Activated CD4-positive, alpha-beta memory T cell treated with anti-CD3 and anti-CD28 coated beads for 36 hours (primary cell): ENCODE measurements at places on chromosomes 1 and 21. TPM values are rescaled to one million over a fixed set of nuclear protein-coding genes. Genes with fewer than 3 reads are reported as not detected.

Gene PROK1
- not detected for total RNA-seq

Gene RUSC1
- 25.4 TPM for total RNA-seq

Gene SPRR3
- not detected for total RNA-seq

Gene OR2L5
- not detected for total RNA-seq

Gene NHLH1
- 0.45 TPM for total RNA-seq

Gene SPRR2G
- total RNA-seq: not detected

GRCh38 chr1:161177936-161178244 lies 583 bp upstream of the B4GALT3 start:
- peaks cover 63% of the 10 kb centered on the region for H3K4me1 ChIP-seq
- no peak for DNase-seq

DNA sequence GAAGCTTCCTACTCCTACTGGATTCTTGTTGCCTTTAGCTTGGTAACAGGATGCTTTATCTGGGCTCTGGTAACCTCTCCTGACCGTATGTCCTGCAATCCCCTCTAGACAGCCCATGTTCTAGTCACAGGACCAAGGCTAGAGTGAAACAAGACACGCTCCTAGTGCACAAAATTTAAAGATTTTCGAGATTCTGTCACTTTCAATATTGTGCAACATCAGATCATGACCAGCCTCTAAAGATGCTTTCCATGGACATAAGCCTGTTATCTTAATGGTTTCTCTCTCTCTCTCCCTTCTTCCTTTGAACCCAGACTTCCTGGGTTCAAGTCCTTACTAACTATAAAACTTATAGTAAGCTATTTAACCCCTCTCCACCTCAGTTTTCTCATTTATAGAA lies 1.6 kb upstream of the LY9 start:
- H3K4me3 ChIP-seq: no peak overlapping the region
- peaks cover 54% of the 10 kb centered on the region for H3K4me1 ChIP-seq
- DNase-seq: no peak
- no peak overlapping the region for H3K27ac ChIP-seq

GRCh38 chr1:108050911-108051629 lies 86.1 kb upstream of the VAV3 start:
- H3K27me3 ChIP-seq: peaks cover 6% of the 10 kb centered on the region
- H3K4me1 ChIP-seq: peaks cover 24% of the 10 kb centered on the region

DNA sequence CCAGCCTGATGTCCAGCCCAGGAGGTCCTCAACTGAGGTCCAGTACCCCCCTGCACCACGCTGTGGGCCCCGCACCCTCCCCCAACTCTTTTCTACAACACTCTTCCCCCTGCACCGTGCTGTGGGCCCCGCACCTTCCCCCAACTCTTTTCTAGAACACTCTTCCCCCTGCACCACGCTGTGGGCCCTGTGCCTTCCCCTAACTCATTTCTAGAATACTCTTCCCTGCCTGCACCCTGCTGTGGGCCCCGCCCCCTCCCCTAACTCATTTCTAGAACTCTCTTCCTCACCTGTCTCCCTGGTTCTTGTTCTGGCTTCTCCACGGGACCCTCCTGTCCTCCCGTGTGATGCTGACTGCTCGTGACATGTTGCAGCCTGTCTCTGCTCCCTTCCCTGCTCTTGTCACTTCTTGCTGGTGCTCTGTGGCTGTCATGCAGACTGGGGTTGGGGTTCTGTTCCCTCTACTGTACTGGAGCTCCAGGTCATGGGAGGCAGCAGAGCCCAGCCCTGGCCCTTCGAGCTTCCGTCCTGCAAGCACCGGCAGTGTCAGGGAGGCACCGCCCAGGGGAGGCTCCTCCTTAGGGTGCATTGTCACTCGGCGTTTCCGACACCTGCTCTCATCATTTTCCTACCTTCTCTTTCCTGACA lies 160.1 kb upstream of the COL6A1 start:
- peaks cover 4% of the 10 kb centered on the region for H3K27me3 ChIP-seq
- no peak overlapping the region for H3K27ac ChIP-seq
- no peak overlapping the region for H3K4me3 ChIP-seq
- peaks cover 3% of the 10 kb centered on the region for H3K36me3 ChIP-seq

- H3K4me3 ChIP-seq: no peak overlapping the region
- H3K27me3 ChIP-seq: no peaks in the 10 kb centered on the region
- no peak for DNase-seq
- H3K36me3 ChIP-seq: no peaks in the 10 kb centered on the region
These were observed 28.4 kb downstream of the BCL9 start for GRCh38 chr1:147569587-147570241.

GRCh38 chr21:26835027-26835713 lies 10.0 kb downstream of the ADAMTS1 start:
- no peak overlapping the region for H3K27ac ChIP-seq
- no peaks in the 10 kb centered on the region for H3K36me3 ChIP-seq
- peaks cover 10% of the 10 kb centered on the region for H3K4me1 ChIP-seq
- no peak for DNase-seq
- H3K27me3 ChIP-seq: peaks cover 23% of the 10 kb centered on the region

DNA sequence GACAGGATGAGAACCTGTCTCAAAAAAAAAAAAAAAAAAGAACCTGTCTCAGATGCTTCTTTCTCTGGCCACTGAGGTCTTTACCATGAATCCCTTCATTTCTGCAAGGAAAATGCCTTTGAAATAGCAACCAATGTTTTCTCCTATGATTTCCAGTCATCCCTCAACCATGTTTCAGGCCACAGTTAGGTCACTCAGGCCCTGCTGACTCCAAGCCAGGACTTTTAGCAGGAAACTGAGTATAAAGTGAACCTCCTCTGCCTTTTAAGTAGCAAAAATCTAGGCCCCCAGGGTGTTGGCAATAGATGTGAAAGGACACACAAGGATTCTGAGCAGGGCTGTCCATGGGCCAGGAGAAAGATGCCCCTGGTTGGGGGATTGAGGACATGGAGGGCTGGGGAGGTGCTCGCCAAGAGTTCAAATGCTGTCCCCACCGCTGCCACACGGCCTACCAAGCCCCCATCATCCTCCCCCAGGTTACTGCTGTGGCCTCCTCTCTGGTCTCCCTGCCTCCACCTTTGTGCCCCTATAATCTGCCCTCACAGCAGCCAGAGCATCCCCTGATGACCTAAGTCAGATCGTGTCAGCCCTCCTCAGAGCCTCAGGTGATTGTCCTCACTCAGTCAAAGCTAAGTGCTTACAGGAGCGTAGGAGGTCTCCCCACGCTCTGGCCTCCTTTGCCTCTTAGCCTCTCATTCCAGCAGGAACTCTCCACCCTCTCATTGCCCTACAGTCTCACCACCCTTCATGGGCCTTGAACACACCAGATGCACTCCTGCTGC lies 54.6 kb downstream of the MATN1 start:
- no peaks in the 10 kb centered on the region for H3K4me1 ChIP-seq
- H3K27me3 ChIP-seq: peaks cover 7% of the 10 kb centered on the region
- H3K4me3 ChIP-seq: no peak overlapping the region
- DNase-seq: no peak
- no peaks in the 10 kb centered on the region for H3K36me3 ChIP-seq
- no peak overlapping the region for H3K27ac ChIP-seq

GRCh38 chr1:38046333-38046883 lies at the start of gene POU3F1:
Gene POU3F1, minus strand, starts transcription at chr1:38046793. Its CDS starts 50 bp downstream, at chr1:38046743.
- H3K4me1 ChIP-seq: peaks cover 7% of the 10 kb centered on the region
- peak within 1 kb of the TSS; percentile 69 for H3K4me3 ChIP-seq
- H3K27ac ChIP-seq: no peak within 1 kb of the TSS
- H3K27me3 ChIP-seq: peaks cover 44% of the 10 kb centered on the region
- no peaks in the 10 kb centered on the region for H3K36me3 ChIP-seq

- no peaks in the 10 kb centered on the region for H3K27me3 ChIP-seq
- H3K4me3 ChIP-seq: no peak overlapping the region
- peaks cover 2% of the 10 kb centered on the region for H3K36me3 ChIP-seq
- DNase-seq: no peak
These were observed 8.6 kb upstream of the COL6A2 start for GRCh38 chr21:46089285-46089684.

DNA sequence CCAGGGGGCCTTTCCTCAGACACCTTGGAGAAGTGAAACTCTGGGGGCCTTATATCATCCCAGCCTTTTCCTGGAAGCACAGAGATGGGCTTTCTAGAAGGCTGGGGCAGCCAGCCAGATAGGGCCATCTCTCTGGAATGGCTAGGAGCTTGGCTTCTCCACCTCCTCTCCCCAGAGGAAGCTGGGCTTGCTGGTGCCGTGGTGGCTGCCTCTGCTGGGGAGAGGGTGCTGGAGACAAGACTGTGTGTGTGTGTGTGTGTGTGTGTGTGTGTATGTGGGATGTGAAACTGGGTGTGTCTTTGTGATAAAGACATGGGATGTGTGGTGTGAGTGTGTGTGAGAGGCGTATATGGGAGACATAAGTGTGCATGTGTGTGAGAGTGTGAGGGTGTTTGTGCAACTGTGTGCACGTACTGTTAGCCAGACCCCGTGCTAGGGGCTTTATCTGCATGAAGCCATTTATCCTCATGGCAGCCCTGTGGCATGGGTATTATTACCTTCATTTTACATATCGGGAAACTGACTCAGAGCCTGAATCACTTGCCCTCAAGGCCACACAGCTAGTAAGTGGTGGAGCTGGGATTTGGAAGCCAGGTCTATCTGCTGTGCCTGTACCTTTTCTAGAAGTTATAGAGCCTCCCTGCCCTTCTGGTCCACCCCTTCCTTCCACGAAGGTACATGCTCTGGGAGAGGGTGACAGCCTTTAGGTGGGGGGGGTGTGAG lies 44.2 kb downstream of the PTPRU start:
- no peaks in the 10 kb centered on the region for H3K36me3 ChIP-seq
- no peaks in the 10 kb centered on the region for H3K27me3 ChIP-seq
- peaks cover 4% of the 10 kb centered on the region for H3K4me1 ChIP-seq
- no peak for DNase-seq
- H3K27ac ChIP-seq: no peak overlapping the region

- peaks cover 14% of the 10 kb centered on the region for H3K27me3 ChIP-seq
- no peaks in the 10 kb centered on the region for H3K36me3 ChIP-seq
- H3K4me1 ChIP-seq: no peaks in the 10 kb centered on the region
- DNase-seq: no peak
These were observed 147.1 kb upstream of the GRIK3 start for GRCh38 chr1:37181425-37181824.

DNA sequence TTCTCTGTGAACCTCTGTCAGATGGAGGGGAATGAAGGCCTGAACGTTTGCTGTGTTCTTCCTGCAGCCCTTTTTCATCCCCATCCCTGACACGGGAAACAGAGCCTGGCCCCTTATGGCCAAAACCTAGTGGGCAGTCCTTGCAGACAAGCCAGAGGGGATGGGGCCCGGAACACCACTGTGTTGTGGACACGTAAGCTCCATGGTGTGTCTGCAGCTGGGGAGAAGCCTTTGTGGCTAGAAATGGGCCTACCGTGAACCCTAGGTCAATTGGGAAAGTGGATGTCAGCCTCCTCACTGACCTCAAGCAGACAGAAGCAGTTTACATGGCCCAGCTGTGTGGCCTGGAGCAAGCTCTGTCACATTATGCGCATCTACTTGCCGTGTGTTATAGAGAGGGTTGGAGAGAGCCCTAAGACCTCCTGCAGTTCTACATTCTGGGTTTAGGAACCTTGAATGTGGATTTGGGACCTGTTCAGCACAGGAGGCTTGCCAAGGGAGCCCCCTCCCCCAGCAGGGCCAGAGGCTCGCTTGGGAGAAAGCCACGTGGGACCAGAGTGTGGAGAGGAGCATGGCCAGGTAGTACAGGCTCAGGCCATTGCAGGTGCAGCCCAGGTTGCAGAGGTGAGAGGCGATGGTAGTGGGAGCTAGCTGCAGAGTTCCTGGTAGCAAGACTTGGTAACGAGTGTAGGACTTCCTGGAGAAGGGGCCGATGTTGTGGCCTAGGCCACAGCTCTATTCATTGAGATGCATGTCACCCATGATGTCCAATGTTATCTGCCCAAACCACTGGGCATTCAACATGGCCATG lies 20.7 kb downstream of the PARS2 start:
- no peaks in the 10 kb centered on the region for H3K27me3 ChIP-seq
- no peaks in the 10 kb centered on the region for H3K4me1 ChIP-seq
- no peak overlapping the region for H3K27ac ChIP-seq
- peaks cover 25% of the 10 kb centered on the region for H3K36me3 ChIP-seq

DNA sequence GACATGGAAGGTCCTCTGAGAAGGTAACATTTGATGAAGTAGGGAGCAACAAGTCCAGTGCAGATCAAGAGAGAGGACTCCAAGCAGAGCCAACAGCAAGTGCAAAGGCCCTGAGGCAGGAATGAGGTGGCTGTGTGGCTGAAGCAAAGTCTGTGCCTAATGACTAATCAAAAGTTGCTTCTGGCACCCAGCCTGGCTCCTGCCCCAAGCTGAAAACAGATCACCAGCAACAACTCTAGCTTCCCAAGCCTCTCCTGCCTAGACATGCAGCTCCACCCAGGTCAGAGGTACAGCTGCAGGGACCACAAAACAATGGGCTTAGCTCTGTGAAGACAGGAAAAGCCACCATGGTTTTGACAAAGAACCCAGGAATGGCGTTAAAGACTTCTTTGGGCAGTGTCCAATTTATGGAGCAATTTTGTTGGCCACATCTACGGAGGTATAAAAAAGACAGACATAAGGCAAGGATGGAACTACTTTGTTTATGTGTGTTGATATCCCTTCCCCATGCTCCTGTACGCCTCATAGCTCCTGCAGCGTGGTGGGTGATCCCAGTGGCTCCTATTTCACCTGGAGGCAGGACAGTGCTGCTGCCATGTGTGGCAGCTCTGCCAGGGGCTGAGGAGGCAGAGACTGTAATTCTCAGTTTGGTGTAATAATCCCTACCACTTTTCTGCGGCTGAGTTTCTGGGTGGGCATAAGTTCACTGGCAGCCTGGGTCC lies 26.4 kb upstream of the IGSF3 start:
- no peak overlapping the region for H3K4me3 ChIP-seq
- no peaks in the 10 kb centered on the region for H3K4me1 ChIP-seq
- DNase-seq: no peak
- no peaks in the 10 kb centered on the region for H3K36me3 ChIP-seq
- no peak overlapping the region for H3K27ac ChIP-seq
- H3K27me3 ChIP-seq: no peaks in the 10 kb centered on the region

- no peak overlapping the region for H3K4me3 ChIP-seq
- no peaks in the 10 kb centered on the region for H3K4me1 ChIP-seq
- peaks cover 28% of the 10 kb centered on the region for H3K27me3 ChIP-seq
- no peaks in the 10 kb centered on the region for H3K36me3 ChIP-seq
- DNase-seq: no peak
- no peak overlapping the region for H3K27ac ChIP-seq
These were observed 144.3 kb downstream of the ZSCAN20 start for GRCh38 chr1:33616780-33617179.

- H3K27ac ChIP-seq: no peak overlapping the region
- H3K4me3 ChIP-seq: no peak overlapping the region
- DNase-seq: peak; percentile 42
These were observed 14.0 kb downstream of the HSF2BP start for GRCh38 chr21:43645136-43645891.

DNA sequence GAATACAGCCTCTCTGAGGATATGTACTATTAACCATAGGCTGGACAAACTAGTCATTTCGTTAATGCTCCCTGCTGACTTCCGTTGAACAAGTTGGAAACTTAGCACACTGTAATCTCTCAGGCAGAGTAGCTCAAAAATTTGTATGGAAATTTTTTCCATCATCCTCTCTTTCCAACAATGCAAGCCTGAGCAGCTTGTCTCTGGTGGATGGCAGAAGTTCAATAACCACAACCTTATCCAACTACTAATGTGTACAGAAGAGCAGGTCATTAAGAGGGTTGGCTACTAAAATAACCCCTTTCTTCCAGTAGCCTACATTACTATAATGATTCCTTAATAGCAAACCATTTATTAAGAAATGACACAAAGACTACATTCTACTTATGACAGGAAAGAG lies 262.3 kb downstream of the NFIA start:
- H3K4me3 ChIP-seq: no peak overlapping the region
- no peaks in the 10 kb centered on the region for H3K27me3 ChIP-seq
- no peak overlapping the region for H3K27ac ChIP-seq
- no peak for DNase-seq
- peaks cover 3% of the 10 kb centered on the region for H3K4me1 ChIP-seq

GRCh38 chr1:238998577-238998976 lies 387.8 kb upstream of the CHRM3 start:
- H3K36me3 ChIP-seq: no peaks in the 10 kb centered on the region
- H3K27ac ChIP-seq: no peak overlapping the region
- no peaks in the 10 kb centered on the region for H3K27me3 ChIP-seq
- DNase-seq: no peak
